ENCODE measurements at places on chromosomes 16 and 17. TPM values are rescaled to one million over a fixed set of nuclear protein-coding genes. Genes with fewer than 3 reads are reported as not detected.

- DNase-seq: no peak
Measured at GRCh38 chr16:17076092-17076754, 394.5 kb downstream of the XYLT1 start.

DNA sequence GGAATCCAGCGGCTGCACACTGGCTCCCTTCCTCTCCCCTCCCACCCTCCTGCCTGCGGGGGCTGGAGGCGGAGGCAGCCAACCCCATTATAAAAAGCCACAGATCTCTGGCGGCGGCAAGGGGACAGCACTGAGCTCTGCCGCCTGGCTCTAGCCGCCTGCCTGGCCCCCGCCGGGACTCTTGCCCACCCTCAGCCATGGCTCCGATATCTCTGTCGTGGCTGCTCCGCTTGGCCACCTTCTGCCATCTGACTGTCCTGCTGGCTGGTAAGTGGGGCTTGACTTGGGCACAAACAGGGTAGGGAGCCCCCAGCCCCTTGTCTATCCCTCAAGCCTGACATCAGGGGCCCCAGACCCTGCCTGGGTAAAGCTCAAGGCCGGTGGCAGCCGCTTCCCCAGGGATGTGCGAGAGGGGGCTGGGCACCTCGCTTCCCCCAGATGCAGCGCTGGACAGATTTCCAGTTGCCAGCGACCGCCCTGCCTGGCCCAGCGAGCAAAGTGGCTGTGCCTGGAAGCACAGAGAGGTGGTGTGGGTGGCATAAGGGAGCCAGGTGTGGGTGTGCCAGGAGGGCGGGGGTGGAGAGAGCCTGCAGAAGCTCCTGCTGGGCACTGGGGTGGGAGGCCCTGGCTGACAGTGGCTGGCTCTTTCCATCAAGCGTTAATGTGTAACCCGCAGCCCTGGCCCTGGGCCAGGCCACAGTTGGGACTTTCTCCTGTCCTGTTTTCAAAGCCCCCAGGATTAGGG, at the start of gene CX3CL1:
Gene CX3CL1, plus strand, starts transcription at position 119 of the 745 bp plus-strand sequence. Its CDS starts 79 bp downstream, at position 198.
- DNase-seq: no peak

GRCh38 chr17:17186051-17186450, 20.1 kb downstream of the PLD6 start:
- DNase-seq: peak; percentile 24

DNA sequence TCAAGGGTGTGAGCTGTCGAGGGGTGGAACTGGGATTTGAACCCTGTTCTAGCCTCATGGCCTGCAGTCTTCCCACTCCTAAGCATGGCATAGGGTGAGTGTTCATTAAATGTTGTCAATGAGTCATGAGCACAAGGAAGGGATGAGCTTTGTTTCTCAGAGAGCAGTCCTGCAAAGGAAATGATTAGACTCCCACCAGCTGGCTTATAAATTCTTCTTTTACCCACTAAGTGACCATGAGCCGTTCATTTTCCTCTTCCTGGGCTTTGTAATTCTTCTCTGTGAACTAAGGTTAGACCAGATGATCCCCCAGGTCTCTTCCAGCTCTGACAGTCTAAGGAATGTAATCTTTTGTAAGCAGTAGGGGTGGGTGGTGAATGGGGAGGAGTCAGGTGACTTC, 47.9 kb upstream of the HNF1B start:
- DNase-seq: peak; percentile 76

DNA sequence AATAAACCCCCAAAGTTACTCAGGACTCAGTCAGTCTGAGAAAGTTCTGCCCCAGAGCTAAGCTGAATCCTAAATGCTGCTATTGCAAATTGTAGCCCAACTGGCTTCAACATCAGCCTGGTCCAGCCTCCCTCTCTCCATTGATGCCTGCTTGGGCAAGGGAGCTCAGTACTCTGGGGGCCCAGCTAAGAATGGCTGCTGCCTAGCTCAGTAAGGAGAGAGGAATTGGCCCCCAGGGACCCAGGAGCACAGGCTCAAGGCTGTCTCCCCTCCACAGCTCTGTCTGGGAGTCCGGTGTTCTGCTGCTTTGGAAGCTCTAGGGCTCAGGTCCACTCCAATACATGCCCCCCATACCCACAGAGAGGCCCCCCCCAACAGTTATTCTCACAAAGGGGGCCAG, 1.6 kb downstream of the UNC119 start:
- DNase-seq: no peak

DNA sequence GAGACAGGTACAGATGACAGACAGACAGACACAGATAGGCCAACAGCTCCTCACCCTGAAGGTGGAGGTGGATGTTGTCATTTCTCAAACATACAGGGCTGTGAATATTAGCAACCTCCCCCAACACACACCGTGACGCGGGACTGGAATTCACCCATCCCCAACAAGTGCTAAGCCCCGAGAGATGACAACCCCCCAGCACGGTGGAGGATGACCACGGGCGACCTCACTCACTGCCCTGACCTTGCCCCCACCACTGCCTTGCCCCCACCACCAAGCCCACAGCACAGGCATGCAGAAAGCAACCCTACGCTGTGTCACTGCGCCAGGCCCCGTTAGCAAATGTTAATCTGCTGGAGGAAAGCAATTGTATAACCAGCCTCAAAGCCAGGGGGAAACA, 4.9 kb upstream of the KRT17 start:
- no peak for DNase-seq

GRCh38 chr17:74410001-74410443, 21.9 kb upstream of the GPRC5C start:
- DNase-seq: no peak

DNA sequence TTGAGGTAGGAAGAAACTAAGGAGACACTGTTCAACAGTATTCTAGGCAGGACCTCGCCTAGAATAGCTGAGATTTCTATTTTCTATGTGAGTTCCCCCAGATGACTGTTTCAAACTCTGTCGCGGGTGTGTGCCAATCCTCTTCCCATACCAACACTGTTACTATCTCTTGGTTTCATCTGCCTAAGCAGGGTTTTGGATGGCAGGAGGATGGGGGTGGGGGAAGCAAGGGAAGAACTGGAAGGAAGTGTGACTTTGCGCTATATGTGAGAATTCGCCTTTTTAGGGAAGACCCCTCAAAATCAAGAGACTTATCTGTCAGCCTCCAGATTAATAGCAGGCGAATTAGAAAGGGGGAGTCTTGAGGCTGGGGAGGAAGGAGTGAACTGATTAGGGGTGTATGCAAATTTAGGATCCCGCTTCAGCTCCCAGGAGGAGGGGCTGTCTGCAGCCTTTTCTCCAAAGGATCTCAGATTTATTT, 521 bp upstream of the G6PC3 start:
- DNase-seq: peak; percentile 6

GRCh38 chr17:69466905-69467667, 52.6 kb downstream of the MAP2K6 start:
- peak; percentile 42 for DNase-seq

DNA sequence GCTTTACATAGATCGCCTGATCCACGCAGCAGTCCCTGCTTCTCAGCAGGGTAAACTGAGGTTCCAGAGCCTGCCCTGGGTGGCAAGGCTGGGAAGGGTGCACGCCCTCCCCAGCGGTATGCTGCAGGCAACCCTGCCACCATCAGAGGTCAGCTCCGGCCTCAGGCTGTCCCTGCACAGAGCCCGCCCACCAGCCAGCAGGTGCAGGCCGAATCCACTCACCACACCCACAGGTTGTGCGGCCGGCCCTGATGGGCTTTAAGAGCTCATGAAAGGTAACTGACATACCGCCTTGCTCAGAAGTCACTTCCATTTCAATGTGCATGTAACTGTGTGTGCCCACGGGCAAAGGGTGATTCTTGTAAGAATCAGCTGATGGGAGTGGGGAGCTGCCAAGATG, 7.1 kb downstream of the RBFOX3 start:
- DNase-seq: no peak

DNA sequence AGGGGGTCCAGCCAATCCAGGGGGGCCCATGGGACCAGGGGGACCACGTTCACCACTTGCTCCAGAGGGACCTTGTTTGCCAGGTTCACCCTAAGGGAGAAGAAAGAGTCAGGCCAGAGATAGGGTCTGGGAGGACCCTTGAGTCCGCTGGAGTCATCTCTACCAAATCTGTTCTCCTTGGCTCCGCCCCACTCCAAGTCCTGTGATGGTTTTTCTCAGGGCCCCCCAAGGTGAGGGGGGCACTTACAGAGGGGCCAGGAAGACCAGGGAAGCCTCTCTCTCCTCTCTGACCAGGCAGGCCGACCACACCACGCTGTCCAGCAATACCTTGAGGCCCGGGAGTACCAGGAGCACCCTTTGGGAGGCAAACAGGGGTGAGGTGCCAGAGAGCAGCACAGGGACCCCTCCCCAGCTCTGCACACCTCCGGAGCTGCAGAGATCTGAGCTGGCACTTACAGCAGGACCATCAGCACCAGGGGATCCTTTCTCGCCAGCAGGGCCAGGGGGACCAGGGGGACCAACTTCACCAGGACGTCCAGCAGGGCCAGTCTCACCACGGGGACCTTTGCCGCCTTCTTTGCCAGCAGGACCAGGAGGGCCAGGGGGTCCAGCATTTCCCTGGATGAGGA, 12.4 kb downstream of the COL1A1 start:
- peak; percentile 74 for DNase-seq

GRCh38 chr17:74524653-74525464, 6.4 kb downstream of the CD300LB start:
- DNase-seq: no peak

DNA sequence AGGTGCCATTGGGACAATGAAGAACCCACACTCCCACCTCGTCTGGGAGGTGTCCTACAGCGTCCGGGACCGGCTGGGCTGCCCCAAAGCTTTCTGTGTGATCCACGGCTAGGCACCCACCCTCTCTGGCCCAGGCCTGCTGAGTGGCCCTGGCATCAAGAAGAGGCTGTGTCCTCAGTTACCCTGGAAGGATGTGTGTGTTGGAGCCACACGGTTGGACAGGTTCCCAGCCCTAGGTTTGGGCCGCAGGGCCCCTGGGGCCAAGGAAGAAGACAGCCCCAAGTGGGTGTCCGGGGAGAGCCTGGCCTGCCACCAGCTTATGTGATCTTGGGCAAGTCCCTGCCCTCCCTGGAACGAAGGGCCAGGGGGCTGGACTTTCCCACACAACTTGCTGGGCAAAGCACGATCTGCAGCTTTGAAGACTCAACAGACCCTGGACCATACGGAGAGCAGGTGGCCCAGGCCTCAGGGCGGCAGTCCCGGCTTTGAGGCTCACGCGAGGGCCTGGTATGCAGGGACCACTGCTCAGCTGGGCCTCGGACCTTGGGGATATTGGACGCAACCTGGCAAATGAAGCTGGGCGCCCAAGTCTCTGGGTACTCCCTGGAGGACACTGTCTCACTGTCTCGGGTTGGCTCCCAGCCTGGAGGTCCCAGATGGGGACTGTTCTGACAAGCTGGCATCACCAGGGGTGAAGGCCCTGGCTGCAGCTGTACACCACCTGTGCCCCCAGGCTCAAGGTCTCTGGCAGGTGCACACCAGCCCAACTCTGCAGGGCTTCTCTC, 17.5 kb downstream of the MYBBP1A start:
- no peak for DNase-seq

GRCh38 chr16:2339521-2340484, 725 bp downstream of the ABCA3 start:
- DNase-seq: peak; percentile 16

GRCh38 chr17:28645576-28645939, 600 bp upstream of the BLTP2 start:
- no peak for DNase-seq

MLKL gene
- 4.6 TPM for total RNA-seq

KRT28 gene
- total RNA-seq: not detected

LPO gene
- not detected for total RNA-seq

NPTX1 gene
- total RNA-seq: 31.2 TPM

KRT15 gene
- total RNA-seq: not detected

SGCA gene
- 4.1 TPM for total RNA-seq

EFNB3 gene
- total RNA-seq: 0.26 TPM

PTGES3L gene
- not detected for total RNA-seq

BICDL2 gene
- not detected for total RNA-seq

MSRB1 gene
- total RNA-seq: 5.6 TPM

MYLK3 gene
- total RNA-seq: 0.26 TPM

HGS gene
- total RNA-seq: 55.2 TPM
